GM12891 (cell line): ENCODE measurements at places on chromosomes 5 and 9.

- DNase-seq = no peak
These were observed 55.6 kb downstream of the ARHGEF37 start for GRCh38 chr5:149636861-149637246.

DNA sequence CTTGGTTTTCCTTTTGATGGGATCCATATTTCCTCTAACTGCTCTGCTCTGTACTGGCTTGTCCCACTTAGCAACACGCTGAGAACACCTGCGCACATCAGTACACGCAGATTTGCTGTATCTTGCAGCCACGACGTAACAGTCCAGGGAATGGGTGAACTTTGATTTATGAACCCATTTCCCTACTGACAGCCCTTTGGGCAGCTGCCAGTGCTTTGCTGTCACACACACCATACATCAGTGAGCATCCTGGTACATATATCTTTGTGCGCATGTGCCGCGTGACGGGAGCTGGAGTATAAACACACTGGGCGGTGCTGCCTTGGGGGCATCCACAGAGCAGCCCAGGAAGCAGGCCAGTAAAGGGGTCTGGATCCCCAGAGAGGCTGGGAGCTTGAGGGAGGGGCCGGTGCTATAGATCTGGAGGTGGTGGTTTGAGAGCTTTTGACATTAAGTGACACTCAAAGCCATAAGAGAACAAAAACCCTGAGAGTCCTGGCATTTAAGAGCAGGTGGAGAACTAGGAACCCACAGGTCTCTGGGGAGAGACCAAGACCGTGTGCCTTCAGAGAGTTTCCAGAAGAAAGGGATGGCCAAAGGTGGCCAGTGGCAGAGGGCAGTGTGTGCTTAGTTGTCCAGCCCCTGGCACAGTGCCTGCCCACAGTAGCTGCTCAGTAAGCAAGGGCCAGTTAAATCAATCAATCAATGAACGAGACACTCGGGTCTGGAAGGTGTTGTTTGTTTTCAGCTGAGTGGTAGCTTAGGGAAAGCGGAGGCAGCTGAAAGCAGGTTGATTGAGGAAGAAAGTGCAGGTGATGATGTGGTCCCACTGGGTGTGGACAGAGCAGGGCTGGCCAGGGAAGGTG is 53.7 kb downstream of the LMX1B start:
- no peak for DNase-seq

DNA sequence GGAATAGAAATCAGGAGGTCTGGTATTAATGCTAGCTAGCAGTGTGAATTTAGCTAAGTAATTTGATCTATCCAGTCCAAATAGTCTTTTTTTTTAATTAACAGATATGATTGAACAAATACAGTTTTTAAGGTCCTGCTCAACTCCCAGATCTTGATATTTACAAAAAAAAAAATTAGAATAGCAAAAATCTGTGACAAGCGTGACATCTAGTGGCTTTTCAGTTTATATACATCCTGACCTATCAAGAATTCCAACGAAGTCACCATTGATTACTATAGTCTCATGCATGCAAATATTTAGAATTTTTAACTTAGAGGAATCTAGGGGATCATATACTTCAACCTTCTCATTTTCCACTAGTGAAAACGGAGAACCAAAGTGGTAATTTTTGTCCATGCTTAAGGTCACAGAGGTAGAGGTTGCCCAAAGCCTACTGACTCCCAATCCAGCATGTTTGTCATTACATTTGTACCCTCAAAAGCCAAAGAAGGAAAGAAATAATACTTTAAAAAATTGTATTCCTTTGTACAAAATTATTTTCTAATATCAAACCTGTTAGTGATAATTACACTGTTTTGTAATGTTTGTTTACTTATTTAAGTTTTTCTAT is 17.6 kb upstream of the TARS1 start:
- DNase-seq = no peak

DNA sequence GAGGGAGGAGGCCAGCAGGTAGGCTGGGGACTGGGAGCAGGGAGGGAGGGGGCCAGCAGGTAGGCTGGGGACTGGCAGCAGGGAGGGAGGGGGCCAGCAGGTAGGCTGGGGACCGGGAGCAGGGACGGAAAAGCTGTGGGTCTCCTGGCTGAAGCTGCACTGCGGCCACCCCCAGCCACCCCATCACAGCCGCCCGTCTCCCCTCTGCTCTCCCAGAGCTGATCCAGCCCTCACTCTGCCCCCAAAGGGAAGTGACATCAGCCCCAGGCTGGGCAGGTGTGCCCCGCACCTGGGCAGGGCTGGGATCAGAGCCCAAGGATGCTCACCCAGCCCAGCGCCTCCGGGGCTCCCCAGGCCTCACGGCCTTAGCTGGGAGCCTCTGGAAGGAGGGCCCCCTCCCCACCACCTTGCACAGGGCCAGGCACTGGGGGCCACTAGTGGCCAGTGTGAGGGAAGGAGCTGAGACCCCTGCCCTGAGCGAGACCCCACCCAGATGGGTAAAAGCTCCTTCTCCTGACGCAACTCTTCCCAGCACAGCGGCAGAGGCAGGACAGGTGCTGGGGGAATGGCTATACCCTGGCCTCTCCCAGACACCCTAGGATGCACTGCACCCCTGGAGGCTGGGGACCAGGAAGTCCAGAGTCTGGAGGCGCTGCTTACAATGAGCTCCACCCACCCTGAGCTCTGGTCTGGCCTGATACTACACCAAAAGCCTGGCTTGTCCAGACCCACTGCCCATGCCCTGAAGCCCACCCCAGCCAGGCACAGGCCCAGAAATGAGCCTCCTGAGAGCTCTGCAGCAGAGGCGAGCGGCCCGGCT is 11.6 kb downstream of the AGPAT2 start:
- no peak for DNase-seq

DNA sequence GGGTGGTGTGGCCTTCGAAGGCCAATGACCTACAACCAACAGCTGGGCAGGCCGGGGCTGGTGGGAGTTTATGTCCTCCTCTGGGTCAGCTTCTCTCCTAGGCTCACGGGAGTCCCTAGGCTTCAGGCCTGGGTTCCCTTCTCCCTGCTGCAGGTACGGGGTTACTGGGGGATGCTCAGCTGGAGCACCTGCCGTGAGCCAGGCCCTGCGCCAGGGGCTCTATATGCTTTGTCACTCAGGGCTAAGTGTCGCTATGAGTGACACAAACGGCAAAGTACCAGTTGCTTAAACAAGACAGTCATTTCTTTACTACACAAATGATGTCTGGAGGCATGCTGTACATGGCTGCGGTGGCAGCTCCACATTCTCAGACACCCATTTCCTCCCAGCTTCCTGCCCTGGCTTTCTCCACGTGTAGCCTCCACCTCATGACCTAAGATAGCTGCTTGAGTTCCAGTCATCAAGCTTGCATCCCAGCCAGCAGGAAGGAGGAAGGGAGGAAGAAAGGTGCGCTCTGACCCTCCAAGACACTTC is 22.5 kb upstream of the NINJ1 start:
- DNase-seq = no peak

DNA sequence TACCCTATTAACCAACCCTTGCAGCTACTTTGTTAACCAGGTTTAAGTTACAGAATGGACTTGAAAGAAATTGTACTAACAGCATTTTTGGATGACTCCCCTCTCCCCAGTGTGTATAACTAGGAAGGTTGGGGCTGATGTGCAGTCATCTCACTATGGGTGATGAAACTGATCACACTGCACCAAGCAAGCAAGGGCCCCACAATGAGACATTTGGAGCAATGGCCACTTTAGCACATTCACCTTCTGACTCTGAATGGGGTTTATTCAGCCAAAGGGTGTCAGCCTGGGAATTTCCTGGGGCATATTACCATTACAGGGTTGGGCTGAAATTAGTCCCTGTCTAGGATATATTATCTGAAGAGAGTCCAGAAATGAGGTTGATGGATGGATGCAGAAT is 18.7 kb upstream of the CYFIP2 start:
- DNase-seq = no peak

GRCh38 chr9:118362596-118362995 is 658.4 kb downstream of the TLR4 start:
- no peak for DNase-seq

DNA sequence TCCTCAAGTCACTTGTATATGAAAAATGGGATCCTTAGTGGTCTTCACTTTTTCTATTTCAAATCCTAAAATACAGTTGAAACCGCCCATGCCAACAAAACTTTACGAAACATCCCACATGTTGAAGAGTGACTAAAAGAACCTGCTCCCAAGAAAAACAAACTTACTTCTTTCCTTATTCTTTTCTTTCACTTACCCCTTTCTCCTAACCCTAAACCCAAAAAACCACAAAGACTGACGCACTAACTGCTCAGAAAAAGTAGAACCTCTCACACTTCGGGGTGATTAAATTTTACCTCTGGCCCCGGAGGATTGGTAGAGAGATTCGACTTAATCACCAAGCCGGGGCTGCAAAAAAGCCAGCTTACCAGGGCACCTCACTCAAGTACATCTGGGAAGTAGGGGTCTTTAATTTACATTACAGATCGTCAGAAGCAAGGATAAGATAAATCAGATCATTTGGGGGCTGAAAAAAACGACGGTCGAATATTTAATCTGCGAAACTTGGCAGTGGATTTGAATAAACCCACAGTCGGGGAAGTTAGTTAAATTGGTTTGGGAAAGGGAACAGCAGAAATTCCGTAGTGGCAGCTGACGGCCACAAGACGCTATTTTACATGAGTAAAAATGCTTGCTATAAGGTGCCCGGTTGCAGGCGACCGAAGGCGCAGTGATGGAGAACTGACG is 1.3 kb downstream of the CDO1 start:
- no peak for DNase-seq

DNA sequence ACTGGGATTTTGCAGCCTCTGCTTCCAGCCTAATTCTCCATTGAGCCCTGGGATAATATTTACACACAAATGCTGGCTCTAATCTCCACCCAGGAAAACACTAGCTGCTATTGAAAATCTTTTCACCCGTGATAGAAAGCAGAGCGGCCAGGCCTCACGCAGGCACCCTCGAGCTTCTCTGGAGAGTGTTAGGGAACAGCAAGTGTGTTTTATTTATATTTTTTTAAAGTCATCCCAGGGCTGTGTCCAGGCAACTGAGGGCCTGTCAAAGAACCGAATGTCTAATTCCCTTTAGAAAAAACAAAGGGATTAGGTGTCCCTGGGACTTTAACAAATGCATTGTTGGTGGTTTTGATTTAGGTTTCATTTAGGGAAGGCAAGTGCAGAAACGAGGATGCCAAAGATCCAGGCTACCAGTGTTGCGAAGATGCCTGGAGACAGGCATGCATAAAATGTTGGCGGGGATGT is 51.2 kb upstream of the SPRY4 start:
- DNase-seq = no peak

GRCh38 chr9:69237702-69238295 is 63.7 kb downstream of the TJP2 start:
- DNase-seq = no peak
